ENCODE measurements at places on chromosomes 5 and 9. TPM values are rescaled to one million over a fixed set of nuclear protein-coding genes. Genes with fewer than 3 reads are reported as not detected.

DNA sequence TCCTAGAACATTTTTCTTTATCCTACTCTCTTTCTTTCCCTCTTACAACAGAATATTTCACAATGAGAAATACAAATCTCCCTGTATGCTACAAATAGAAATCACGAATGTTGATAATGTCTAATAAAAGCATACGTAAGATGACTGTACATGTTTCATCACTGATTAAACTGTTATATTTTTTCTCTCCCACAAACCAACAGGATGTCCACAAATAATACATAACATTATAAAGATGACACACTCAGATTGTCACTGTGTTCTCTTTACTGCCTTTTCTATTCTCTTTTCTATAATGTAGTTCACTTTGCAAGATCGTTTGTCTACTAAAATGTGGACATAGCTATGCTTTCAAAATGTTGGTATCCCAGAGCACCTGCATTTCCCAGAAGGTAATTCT lies 90.7 kb upstream of the PARP8 start:
- H3K4me3 ChIP-seq: peak overlapping the region; percentile 27
- no peaks in the 10 kb centered on the region for H3K36me3 ChIP-seq
- H3K27me3 ChIP-seq: no peaks in the 10 kb centered on the region
- no peak for DNase-seq
- peak overlapping the region; percentile 24 for H3K27ac ChIP-seq

DNA sequence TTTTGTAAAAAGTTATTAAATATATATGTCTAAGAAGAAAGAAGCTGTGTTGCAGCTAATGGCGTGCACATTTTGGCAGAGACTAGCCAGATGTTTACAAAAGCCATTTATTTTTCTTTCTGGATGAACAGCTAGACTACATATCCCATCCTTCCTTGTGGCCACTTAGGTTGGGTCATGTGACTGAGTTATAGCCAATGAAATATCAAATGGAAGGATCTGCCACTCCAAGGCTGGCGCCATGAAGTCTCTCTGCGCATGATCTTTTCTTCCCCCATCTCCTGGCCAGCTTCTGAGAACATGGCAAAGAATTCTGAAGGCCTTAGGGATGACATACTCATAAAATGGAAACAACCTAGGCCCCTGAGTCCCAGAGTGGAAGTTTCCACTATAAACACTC lies 244.2 kb upstream of the DAB2 start:
- H3K27me3 ChIP-seq: no peaks in the 10 kb centered on the region
- H3K4me1 ChIP-seq: no peaks in the 10 kb centered on the region
- no peak overlapping the region for H3K4me3 ChIP-seq
- H3K36me3 ChIP-seq: no peaks in the 10 kb centered on the region
- DNase-seq: no peak

DNA sequence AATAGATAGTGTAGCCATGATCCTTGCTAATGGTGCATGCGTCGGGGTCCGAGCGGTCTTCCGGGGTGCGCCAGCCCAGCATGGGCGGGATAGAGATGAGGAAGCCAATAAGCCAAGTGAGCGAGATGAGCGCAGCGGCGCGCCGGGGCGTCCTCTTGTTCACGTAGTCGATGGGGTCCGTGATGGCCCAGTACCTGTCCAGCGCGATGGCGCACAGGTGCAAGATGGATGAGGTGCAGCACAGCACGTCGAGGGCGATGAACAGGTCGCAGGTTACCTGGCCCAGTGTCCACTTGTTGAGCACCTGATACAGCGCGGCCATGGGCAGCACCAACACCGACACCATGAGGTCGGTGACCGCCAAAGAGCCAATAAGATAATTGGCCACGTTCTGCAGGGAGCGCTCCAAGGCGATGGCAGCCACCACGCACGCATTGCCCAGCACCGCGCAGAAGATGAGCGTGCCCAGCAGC lies 1.1 kb downstream of the HTR1A start:
- H3K36me3 ChIP-seq: peaks cover 13% of the 10 kb centered on the region
- DNase-seq: no peak
- peaks cover 11% of the 10 kb centered on the region for H3K27me3 ChIP-seq
- H3K27ac ChIP-seq: no peak overlapping the region

ZBED3 gene
- total RNA-seq: 0.17 TPM
